ENCODE measurements at places on chromosomes 3 and 15.

DNA sequence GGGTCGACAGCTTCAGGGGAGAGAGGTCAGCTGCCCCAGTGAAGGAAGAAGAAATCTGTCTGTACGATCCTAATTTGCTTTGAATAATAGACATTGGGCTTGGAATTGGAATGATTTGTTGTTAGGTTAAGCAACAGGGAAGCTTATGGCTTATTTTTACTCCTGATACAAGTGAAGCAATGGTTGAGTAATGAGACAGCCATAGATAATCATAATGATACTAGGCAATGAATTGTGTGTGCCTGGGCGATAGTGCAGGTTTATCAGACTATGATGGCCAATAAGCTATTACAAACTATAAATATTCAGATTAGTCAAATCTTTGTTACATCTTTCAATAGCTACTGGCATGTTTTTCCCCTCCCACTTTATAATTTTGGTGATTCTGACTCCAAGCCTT, 140.9 kb upstream of the CDIN1 start:
- no peak for DNase-seq

DNA sequence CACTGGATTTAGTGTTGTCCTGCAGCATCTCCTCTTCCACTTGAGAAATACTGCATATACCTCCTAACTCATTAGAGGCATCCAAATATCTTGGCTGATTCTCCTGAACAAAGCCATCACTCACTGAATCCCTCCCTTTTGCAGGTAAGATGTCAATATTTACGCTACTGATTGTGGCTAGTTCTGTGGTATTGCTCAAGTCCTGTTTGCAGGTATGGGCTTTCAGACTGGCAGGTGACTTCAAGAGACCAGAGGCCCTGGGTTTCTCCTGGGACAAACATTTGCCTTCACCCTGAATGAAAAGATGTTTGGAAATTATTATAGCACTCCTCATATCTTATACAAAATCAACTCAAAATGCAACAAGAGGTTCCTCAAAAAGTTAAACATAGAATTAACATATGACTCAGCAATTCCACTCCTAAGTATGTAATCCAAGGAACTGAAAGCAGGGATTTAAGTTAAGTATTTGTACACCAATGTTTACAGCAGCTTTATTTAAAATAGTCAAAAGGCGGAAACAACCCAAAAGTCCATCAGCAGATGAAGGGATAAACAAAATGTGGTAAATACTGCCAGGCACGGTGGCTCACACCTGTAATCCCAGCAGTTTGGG, 18.6 kb downstream of the NEK4 start:
- DNase-seq, result no peak

DNA sequence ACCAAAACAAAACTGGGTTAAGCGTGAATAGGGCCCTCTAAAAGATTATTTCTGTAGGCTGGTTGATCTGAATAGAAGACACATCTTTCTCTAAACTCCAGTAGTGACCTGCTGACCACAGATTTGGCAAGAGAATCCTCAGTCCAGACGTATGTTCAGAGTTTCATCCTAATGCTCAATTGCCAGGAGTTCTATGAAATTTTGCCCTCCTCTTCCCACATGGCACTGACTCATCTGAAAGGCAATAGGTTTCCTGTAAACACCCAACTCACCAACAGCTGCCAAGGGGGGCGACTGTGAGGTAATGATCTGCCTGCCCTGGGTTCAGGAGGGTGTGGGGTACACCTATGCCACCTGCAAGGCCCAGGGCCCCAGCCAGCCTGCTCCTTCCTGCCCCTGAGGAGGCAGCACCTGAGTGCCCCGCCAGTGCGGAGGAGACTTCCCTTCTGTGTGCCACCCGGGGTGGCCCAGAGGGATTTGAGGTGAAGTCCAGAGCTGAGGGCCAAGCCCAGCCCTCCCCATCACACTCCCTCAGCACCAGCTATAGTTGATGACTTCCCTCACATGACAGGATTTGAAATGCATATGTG, 8.4 kb upstream of the PLA2G4D start:
- DNase-seq, result no peak

GRCh38 chr15:30978328-30978727, 13.1 kb downstream of the MTMR10 start:
- no peak for DNase-seq
